Hindlimb muscle (tissue), 1 donor: ENCODE measurements at places on chromosomes 12 and 14. TPM values are rescaled to one million over a fixed set of nuclear protein-coding genes. Genes with fewer than 3 reads are reported as not detected.

The CFL2 gene
- 647 TPM for polyA plus RNA-seq

DNA sequence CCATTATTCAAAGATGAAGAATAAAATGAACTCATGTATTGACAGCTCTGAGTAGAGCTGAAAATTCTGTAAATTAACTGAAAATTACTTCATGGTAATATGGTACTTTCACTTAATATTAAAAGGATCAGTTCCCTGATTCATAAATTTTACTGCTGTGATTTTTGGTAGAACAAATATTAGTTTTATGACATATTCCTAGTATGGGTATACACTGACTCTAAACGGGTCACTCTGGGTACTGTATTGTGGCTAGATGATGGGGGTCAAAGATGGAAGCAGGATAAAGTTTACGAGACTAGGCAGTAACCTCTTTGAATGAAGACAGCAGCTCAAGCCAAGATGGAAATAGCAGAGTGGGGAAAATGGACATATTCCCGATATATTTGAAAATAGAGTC is 135.5 kb downstream of the NUAK1 start:
- DNase-seq: no peak

GRCh38 chr14:68822926-68823325 is 30.1 kb upstream of the ZFP36L1 start:
- no peak for DNase-seq

- DNase-seq: no peak
Measured at GRCh38 chr14:38187528-38187927, 20.2 kb upstream of the SSTR1 start.

DNA sequence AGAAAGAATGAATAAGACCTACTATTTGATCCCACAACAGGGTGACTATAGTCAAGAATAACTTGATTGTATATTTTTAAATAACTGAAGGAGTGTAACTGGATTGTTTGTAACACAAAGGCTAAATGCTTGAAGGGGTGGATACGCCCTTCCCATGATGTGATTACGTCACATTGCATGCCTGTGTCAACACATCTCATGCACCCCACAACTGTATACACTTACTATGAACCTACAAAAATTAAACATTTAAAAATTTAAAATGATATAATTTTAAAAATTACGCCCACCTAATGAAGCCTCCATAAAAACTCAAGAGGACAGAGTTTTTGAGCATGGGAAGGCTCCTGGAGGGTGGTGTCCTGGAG is 94.5 kb downstream of the SCARB1 start:
- DNase-seq: no peak

DNA sequence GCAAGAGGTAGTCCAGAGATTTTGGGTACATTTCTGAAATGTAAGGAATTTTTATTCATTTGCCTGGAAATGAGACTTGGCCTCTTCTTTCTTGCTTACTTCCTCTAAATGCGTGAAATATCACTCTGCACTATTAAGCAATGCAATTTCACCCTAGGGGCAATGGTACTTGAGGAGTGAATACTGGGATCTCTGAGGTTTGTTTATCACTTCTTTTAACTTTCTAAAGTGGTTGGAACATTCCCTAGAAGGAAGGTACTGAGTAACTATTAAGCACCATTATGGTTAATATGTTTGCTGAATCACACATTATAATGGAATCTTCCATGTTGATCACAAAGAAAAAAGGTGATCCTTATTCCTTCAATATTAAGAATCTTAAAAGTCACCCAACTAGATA is 120.9 kb upstream of the CAND1 start:
- DNase-seq: no peak

DNA sequence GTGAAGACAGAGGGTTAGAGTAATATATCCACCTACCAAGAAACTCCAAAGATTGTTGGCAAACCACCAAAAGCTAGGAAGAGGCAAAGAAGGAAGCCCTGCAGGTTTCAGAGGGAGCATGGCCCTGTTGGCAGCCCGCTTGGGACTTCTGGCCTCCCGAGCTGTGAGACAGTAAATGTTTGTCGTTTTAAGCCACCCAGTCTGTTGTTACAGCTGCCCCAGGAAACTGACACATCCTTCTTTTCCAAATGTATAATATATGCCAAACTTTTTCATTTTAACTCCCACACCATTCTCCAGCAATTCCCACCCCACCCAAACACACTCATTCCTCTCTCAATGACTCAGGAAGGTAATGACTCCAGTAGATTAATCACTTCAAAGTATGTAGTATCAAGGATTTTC is 74.0 kb downstream of the RPS29 start:
- no peak for DNase-seq

DNA sequence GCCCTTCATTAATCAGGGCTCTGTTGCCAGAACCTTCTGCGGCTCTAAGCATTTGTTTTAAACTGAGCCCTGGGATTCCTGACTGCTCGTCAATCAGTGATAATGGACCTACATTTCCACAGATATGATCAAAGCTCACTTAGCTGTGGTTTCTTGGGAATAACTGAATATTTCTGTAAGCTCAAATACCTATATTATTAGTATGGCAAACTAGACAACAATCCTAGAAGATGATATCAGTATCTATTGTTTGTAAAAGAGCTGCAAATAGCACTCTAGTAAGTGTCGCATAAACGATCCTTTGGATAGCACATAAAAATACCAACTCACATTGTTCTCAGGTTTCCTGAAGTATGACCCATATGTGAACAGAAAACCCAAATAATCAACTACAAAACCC is 150.4 kb downstream of the PPM1H start:
- DNase-seq: no peak

GRCh38 chr12:51351913-51352532 is 5.5 kb upstream of the CELA1 start:
- DNase-seq: no peak

The PIANP gene
- 2.4 TPM for polyA plus RNA-seq

- DNase-seq: no peak
Measured at GRCh38 chr14:63854330-63854729, 1.5 kb downstream of the SYNE2 start.

- DNase-seq: no peak
Measured at GRCh38 chr14:68181519-68182326, 362.1 kb downstream of the RAD51B start.

DNA sequence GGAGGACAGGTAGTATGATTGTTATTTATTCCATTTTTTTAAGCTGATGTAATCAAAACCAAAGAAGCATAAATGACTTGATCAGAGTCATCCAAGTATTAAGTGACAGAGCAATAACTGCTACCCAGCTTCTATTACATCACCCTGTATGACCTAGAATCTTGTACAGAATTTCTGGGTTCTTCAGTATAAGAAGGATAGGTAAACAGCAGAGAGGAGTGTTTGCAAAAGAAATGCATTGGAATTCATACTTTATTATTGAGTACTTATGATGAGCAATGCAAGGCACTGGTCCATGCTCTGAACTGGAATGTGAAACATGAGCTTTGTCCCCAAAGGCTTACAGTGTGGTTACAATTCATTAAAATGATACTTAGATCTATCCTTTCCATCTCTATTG is 916.8 kb downstream of the DIO2 start:
- no peak for DNase-seq

The CRIP1 gene
- 36.2 TPM for polyA plus RNA-seq

The KLHL33 gene
- 0.97 TPM for polyA plus RNA-seq

DNA sequence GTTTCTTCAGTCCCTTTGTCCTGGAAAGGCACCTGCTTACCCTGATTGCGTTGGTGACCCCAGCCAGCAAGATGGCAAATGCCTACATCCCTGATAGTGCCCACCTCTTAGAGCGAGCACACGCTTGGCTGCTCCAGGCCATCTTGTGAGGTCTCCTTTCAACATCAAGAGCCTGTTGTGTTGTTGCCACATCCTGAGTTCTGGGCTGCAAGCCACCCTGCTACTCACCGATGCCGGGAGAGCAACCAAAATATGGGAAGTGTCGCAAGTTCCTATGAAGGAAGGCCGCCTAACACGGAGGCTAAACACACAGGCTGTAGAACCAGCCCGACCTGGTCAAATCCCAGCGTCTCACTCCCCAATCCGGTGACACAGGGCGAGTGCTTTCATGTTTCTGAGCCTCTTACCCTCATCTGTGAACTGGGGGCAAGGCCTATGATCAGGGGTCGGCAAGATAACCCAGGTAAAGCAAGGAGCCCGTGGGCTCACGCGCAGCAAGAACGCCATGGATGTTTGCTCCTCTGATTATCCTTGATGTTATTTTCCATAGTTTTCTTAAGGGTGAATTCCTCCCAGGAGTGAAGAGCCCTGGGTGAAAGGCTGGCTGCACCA is 98.4 kb downstream of the LGMN start:
- no peak for DNase-seq

The MIP gene
- polyA plus RNA-seq: not detected

DNA sequence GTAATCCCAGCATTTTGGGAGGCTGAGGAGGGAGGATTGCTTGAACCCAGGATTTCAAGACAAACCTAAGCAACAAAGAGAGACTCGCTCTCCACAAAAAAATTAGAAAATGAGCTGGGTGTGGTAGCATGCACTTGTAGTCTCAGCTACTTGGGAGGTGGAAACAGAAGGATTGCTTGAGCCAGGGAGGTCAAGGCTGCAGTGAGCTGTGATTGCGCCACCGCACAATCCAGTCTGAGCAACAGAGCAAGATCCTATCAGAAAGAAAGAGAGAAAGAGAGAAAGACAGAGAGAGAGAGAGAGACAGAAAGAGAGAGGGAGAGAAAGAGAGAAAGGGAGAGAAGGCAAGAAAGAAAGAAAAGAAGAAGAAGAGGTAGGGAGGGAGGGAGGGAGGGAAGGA is 37.0 kb downstream of the TDG start:
- no peak for DNase-seq

DNA sequence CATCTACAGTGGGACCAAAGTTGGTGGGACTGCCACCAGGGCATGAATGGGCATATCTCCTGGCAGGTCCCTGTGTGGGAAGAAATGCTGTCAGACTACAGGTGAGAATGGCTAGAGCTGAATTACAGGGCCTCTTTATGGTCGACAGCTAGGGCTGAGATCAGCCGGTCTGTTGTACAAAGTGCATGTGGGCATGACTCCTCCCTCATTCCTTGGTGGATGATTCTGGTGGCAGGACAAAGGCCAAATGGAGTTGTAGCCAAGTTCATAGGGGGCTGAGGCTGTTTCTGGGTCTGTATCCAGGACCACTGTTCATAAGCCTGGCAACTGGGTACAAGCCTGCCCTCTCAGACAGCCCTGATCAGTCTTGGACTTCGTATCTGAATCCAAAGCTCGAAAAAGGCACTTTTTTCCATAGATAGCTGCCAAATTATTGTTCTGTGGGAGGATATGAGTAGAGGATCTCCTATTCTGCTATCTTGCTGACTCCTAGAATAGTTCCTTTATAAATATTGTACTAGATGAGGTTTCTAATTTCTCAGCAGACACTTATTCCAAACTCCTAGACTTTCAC is 460.8 kb downstream of the TMEM117 start:
- DNase-seq: no peak

The KRT8 gene
- 2.1 TPM for polyA plus RNA-seq

- no peak for DNase-seq
Measured at GRCh38 chr12:3473844-3474243, 17.2 kb upstream of the PRMT8 start.

The ITGB7 gene
- polyA plus RNA-seq: 0.76 TPM

The SUSD6 gene
- 22.6 TPM for polyA plus RNA-seq

- DNase-seq: no peak
Measured at GRCh38 chr12:124532331-124532750, 35.1 kb downstream of the NCOR2 start.

The DNAJC22 gene
- 0.39 TPM for polyA plus RNA-seq

DNA sequence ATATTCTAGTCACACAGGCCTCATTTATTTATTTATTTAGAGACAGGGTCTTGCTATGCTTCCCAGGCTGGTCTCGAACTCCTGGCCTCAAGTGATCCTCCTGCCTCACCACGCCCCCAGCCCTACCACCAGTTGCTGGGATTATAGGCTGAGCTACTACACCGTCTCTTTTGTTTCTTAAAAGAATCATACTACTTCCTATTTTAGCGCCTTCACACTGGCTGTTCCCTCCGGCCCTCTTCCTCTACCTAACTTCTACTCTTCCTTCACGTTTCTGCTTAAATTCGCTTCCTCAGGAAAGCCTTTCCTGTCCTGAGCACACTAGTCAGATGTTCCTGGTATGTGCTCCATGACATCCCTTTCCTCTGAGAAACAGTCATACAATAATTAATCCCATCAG is 6.4 kb upstream of the MRPL42 start:
- no peak for DNase-seq

The CORO1C gene
- polyA plus RNA-seq: 68.7 TPM

GRCh38 chr14:22886500-22887259 is 3.7 kb downstream of the REM2 start:
- peak; percentile 53 for DNase-seq

- DNase-seq: no peak
Measured at GRCh38 chr12:101891462-101891971, 14.1 kb downstream of the DRAM1 start.

DNA sequence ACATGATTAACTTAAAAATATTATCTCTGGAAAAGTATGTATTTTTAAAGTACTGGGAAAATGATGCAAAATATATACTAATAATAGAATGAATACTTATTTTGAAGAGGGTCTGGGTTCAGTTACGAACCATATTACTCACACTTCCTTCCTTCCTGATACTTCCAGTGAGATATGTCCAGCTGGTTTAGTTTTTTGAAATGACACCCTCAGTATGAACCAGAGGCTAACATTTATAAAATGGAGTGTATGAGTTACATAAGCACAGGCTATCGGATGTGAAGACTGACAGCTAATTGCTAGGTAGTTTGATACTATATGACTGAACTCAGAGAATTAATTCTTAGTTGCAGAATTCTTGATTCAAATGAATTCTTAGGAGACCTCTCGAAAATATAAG is 122.9 kb downstream of the OTOGL start:
- no peak for DNase-seq

DNA sequence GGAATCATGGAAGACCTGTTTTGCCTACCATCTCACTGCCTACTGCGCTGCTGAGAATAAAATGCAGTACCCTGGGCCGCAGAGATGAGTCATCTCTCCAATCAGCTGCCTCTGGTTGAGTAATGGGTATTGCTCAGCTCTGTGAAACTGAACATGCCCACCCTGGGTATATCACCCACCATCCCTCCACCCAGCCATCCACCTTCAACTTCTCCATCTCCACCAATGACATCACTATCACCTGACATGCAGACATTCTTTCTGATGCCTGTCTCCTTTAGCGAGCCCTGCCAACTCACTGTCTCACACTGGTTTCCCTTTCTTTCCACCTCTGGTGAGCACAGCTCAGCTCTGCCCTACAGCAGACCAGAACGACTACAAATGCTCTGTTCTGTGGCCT is 33.6 kb downstream of the E2F7 start:
- DNase-seq: no peak
